Right atrium auricular region (tissue), 2 donors: ENCODE measurements at places on chromosomes 7 and 10.

DNA sequence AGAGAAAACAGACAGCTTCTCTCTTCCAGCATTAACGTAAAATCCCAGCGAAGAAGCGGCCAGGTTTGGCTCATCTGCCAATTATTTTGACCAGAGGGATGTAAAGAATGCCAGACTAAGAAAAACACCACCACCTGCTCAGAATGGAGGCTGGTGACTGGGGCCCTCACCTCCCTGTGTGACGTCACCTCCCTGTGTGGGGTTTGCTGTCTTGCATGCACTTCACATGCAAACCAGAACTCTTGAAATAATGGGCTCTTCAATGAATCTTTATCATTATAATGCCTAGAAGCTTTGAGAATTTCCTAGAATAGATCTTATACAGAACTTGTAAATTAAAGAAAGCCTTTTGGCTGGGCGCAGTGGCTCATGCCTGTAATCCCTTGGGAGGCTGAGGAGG is 101.8 kb upstream of the WAC start:
- no peaks in the 10 kb centered on the region for H3K36me3 ChIP-seq
- no peaks in the 10 kb centered on the region for H3K27me3 ChIP-seq
- H3K4me1 ChIP-seq = peaks cover 13% of the 10 kb centered on the region
- no peak overlapping the region for H3K27ac ChIP-seq

GRCh38 chr7:122257056-122257455 is 47.5 kb downstream of the FEZF1 start:
- no peaks in the 10 kb centered on the region for H3K36me3 ChIP-seq
- no peak for DNase-seq
- H3K4me1 ChIP-seq = no peaks in the 10 kb centered on the region
- no peaks in the 10 kb centered on the region for H3K27me3 ChIP-seq
- H3K27ac ChIP-seq = no peak overlapping the region
- no peak overlapping the region for H3K4me3 ChIP-seq

GRCh38 chr7:98855610-98856422 is 14.0 kb downstream of the TMEM130 start:
- no peak overlapping the region for H3K27ac ChIP-seq
- no peaks in the 10 kb centered on the region for H3K4me1 ChIP-seq
- no peak for DNase-seq
- no peaks in the 10 kb centered on the region for H3K36me3 ChIP-seq

DNA sequence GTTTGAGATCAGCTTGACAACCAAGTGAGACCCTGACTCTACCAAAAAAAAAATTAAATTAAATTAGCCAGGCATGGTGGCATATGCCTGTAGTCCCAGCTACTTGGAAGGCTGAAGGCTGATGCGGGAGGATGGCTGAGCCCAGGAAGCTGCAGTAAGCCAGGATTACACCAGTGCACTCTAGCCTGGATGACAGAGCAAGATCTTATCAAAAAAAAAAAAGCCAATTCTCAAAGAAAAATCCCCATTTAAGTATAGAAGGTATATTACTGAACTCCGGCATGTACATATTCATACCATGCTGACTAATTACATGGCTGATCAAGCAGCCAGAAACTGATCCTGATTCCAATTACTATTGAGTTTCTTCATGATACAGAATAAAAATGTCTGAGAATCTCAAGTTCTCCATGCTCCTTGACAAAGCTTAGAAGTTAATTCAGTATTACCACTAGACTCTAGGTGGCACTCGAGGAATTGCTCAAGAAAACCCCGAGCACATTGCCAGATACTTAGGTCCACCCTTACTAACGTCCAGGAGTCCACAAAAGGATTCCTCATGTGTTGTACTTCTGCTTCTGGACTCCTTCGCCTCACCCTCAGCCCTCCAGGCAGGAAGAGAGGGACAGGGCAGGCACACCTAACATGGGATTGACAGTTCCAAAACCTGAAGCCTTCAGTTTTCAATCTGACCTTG is 148.9 kb downstream of the PARD3 start:
- peaks cover 13% of the 10 kb centered on the region for H3K4me1 ChIP-seq
- no peaks in the 10 kb centered on the region for H3K27me3 ChIP-seq
- no peak overlapping the region for H3K4me3 ChIP-seq
- no peaks in the 10 kb centered on the region for H3K36me3 ChIP-seq
- no peak for DNase-seq

- H3K27ac ChIP-seq = peak overlapping the region; percentile 75
- H3K36me3 ChIP-seq = no peaks in the 10 kb centered on the region
- peaks cover 23% of the 10 kb centered on the region for H3K4me1 ChIP-seq
- peak; percentile 93 for DNase-seq
- H3K4me3 ChIP-seq = no peak overlapping the region
Observed at GRCh38 chr10:78543749-78544362, 510.2 kb downstream of the RPS24 start.

GRCh38 chr10:100612601-100613595 is 77.2 kb downstream of the HIF1AN start:
- no peak overlapping the region for H3K27ac ChIP-seq
- H3K27me3 ChIP-seq = no peaks in the 10 kb centered on the region
- no peaks in the 10 kb centered on the region for H3K4me1 ChIP-seq
- DNase-seq = no peak
